ENCODE measurements at places on chromosomes 3 and 15.

DNA sequence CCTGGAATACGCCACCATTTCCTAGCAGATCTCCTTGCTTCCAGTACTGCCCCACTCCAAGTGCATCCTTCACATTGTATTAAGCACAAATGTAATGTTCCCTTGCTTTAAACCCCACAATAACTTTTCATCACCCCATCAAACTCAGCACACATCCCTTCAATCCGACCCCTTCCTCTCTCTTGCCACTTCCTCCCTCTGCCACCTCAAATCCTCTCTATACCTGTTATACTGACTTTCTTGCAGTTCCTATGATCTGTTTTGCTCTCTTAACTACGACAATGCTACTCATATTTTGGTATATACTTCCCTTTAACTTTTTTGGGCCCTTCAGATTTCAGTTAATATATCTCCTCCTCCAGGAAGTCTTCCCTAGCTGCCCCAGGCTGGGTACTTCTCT lies 14.1 kb downstream of the PARL start:
- DNase-seq: no peak

GRCh38 chr3:184368586-184369183 lies 7.2 kb downstream of the POLR2H start:
- DNase-seq: no peak

DNA sequence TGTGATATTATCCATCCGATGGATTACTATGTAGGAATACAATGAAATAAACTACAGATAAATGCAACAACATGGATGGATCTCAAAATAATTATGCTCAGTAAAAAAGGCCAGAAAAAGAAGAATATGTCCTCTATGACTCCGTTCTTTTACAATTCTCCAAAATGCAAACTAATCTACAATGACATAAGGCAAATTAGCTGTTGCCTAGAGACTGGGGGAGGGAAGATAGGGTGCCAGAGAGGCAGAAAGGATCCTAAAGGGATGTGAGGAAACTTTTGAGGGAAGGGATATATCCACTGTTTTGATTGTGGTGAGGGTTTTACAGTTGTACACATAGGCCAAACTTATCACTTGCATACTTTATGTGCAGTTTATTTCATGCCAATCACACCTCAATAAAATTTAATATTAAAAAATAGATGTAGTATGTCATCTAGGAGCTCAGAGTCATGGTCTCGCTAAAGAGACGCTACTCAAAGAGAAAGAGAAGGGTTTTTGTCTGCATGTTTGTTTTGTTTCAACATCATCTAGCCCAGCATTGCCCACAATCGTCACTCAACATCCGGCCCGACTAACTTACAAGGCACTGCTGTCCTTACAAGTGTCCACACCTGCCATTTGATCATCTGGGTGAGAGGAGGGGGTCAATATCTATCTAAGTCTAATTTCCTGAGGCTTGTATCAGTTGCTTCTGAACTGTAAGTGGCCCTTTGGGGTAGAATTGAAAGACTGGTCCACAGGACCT lies 29.5 kb downstream of the HES1 start:
- DNase-seq: no peak

DNA sequence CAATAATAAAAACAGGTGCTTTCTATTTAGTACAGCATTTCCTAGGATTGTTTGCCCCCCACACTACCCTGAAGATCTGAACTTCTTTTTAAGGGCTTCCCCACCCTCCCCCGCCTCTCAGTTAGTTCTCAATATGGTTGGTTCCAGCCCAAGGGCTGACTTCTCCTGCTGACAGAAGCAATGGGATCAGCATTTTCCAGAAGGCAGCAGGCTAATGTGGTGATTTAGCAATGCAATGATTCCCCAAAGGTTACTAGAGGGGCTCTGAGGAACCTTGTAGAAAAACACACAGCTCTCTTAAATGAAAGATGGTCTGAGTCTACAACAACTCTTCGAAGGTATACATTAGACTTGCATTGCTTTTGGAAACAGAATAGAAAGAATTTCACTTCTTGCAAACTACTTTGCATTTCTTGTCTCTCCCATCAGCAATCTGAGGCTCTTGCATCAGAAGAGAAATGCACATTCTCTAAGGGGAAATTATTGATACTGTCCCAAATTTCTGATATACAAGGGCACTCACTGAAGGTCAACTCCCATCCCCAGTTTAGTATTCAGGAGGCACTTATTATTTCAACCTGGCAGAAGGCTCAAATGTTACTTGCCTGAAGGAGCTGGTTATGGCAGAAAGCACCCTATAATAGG lies 30.3 kb downstream of the FGF12 start:
- DNase-seq: no peak

- no peak for DNase-seq
These were observed 708.8 kb upstream of the CFAP20DC start for GRCh38 chr3:59758672-59759071.

- no peak for DNase-seq
These were observed 40.1 kb downstream of the MAP3K13 start for GRCh38 chr3:185403002-185403401.

GRCh38 chr3:196563721-196564225 lies 4.6 kb downstream of the WDR53 start:
- no peak for DNase-seq

DNA sequence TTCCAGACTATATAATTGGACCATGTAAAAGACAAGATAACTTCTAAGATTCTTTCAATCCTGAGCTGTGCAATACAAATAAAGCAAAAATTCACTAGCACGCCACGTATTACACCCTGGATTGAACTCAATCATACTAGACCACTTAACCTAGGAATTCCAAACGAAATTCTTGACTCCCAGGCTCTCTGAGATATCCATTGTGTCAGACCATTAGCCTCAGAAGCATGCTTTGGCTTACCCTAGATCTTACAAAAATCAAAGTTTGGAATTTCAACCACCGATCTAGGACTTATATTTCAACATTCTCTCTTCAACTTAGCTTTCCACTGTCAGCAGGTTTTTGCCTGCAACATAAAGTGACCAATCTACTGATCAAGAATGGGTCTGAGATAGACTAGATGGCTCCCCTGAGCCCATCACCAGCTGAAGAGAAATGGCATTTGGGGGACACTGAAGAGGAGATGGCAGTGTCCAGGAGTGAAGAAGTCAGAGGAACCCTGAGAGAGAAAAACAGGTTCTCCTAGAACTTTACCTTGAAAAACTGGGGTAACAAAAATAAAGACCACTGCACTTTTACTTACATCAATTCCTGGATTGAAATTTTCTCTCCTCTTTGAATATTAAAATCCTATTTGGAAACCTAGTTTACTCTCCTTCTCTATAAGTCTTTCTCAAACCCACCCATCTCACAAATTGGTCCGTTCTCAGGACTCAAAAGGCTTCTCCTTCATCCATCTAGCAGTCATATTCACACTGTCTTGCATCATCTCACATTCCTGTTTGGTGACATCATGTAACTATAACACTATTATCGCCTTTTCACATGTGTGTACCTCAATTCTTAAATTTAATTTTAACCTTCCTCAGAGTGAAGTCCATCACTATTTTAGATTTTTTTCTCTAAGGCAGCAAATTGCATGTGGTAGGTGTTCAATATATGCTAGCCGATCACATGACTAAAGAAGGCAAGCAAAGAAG lies 18.5 kb downstream of the CPNE4 start:
- DNase-seq: no peak

- no peak for DNase-seq
These were observed 43.9 kb upstream of the USP3 start for GRCh38 chr15:63460210-63461155.

- DNase-seq: peak; percentile 27
These were observed 86.9 kb downstream of the CRYGS start for GRCh38 chr3:186457236-186457635.

GRCh38 chr3:140092848-140093536 lies 158.0 kb downstream of the CLSTN2 start:
- no peak for DNase-seq

DNA sequence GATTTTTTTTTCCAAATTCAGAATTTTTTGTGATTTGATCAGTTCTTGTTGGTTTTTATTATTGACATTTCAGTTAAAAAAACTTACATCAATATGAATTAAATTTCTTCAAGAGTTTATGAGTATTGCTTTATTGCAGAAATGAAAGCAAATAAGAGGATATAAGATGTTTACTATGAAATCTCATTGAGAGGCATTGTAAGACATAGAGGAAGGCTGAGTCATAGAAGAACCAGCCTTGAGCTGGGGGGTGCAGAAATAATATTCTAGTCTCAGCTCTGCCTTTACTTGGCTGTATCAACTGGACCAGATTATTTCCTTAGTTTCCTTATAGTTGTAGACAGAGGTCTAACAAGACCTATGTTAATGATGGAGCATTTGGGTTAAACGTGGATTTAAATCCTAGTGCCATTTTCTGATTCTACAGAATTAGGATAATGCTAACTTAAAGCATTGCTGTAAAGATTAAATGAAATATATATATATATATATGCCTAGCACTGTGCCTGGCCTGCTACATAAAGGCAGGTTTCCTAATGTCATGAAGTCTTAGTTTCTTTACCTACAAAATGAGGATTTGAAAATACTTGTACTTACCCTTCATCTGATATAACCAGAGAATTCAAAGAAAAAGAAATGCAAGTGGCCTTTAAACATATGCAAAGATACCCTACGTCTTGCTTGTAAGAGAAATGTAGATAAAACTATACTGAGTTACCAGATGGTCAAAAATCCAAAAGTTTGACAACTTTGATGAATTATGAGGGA lies 7.3 kb downstream of the FAM98B start:
- DNase-seq: no peak

DNA sequence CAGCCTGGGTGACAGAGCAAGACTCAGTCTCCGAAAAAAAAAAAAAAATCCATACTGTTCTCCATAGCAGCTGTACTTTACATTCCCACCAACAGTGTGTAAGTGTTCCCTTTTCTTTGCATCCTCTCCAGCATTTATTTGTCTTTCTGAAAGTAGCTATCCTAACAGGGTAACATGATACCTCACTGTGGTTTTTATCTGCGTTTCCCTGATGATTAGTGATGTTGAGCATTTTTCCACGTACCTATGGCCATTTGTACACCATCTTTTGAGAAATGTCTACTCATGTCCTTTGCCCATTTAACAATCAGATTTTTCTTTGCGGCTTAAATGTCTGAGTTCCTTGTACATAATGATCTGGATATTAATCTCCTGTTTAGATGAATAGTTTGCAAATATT lies 119.3 kb downstream of the RFX7 start:
- no peak for DNase-seq

GRCh38 chr3:10374311-10374710 lies 53.4 kb upstream of the SEC13 start:
- DNase-seq: peak; percentile 72

DNA sequence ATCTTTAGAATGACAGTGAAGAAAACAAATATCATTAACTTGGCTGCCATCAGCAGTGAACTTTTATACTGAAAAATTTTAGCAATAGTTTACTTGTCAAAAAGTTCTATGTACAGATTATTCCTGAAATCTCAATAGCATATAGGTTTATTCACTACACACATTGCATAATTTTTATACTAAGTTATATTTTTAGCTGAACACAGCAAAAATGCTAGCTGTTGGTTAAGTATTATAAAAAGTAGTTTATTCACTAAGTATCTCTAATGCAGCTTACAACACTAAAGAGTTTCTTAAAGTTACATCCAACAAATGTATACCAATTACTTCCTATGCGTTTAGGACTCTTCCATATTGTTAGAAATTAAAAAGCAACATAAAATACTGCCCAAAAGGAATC lies 131.9 kb downstream of the SCAPER start:
- no peak for DNase-seq

DNA sequence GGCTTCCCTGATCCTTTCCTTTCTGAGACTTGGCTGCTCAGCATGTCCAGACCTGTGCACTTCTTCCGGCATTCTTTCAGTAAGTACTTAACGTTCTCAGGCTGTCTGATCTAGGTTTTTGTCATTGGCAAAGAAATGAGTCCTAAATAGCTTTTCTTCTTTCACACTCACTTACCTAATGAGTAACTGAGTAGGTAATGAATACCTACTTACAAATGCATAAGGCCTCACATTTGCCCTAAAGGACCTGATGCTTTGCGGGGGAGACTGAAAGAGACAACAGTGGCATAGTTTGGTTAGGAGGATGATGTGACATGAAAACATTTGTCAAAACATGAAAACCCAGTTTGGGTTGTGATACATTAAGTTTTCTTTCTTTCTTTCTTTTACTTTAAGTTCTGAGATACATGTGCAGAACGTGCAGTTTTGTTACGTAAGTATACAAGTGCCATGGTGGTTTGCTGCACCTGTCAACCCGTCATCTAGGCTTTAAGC lies 516.7 kb upstream of the CFAP20DC start:
- DNase-seq: no peak

DNA sequence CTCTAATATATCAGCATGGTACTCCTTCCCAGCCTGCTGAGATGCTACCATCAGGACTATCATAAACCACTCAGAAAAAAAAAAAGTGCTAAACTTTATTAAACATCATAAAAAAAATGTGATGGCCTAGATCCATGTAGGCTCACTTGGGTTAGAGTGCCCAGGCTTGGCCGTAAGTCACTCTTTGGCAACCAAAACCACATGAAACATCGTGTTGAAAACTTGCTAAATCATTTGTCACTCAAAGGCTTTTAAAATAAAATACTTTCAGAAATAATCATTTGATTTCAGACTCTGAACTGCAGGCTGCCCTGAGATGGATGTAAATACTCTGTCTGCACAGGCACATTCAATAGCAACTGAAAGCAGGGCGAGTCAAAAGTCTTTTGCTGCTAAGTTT lies 78.4 kb upstream of the WNT5A start:
- no peak for DNase-seq

- DNase-seq: no peak
These were observed 6.2 kb downstream of the TSPAN3 start for GRCh38 chr15:77064539-77065308.

DNA sequence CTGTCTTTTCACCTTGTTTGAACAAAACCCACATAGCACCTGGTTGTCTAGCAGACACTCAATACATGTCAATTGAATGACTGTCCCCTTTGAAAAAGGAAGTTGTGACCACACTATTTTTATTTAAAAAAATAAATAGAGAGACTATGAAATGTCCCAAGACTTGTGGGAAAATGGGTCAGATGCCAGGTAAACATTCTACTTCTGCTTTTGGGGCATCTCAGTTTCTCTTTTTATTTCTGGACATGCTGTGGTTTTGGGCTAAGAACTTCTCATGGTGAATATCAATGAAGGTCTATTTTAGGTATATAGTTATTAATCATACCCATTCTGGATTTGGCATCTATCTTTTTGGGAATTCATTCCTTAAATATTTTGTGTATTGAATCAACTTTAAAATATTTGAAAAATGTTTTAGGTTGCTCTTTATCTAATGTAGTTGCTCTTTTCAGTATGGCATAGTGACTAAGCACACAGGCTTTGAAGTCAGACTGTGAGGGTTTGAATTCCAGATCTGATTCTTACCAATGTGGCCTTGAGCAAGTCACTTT lies 4.4 kb downstream of the TMEM45A start:
- DNase-seq: no peak

- DNase-seq: no peak
These were observed 54.4 kb downstream of the DNAH1 start for GRCh38 chr3:52370531-52370930.

GRCh38 chr15:34437687-34438086 lies at the start of gene GOLGA8A:
GOLGA8A (minus strand) TSS chr15:34437808; CDS start chr15:34389691, 48,117 bp downstream.
- peak; percentile 70 for DNase-seq

- no peak for DNase-seq
These were observed 857.3 kb downstream of the NAALADL2 start for GRCh38 chr3:175716446-175716845.

GRCh38 chr3:169578381-169579024 lies 85.0 kb downstream of the MECOM start:
- no peak for DNase-seq

All from G401 (cell line).